Tibial artery (tissue), 4 donors: ENCODE measurements at places on chromosomes 12 and 14.

DNA sequence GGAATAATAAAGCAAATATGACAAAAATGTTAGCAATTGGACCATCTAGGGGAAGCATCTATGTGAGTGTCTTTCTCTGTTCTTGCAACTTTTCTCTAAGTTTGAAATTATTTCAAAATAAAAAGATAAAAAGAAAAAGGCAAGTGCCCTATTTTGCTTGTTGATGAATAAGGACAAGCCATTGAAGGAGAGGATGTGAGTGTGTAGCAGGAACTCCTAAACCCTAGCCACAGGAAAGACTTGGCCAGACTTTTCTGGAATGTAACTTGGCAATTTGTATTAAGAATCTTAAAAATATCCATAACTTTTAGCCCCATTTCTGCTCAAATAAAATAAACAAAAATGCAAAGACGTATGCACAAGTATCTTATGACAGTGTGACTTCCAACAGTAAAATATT lies 279.4 kb downstream of the CACNA1C start:
- no peaks in the 10 kb centered on the region for H3K36me3 ChIP-seq
- no peak for DNase-seq
- peak overlapping the region; percentile 90 for H3K27ac ChIP-seq
- no peak overlapping the region for H3K4me3 ChIP-seq
- H3K27me3 ChIP-seq, result no peaks in the 10 kb centered on the region

DNA sequence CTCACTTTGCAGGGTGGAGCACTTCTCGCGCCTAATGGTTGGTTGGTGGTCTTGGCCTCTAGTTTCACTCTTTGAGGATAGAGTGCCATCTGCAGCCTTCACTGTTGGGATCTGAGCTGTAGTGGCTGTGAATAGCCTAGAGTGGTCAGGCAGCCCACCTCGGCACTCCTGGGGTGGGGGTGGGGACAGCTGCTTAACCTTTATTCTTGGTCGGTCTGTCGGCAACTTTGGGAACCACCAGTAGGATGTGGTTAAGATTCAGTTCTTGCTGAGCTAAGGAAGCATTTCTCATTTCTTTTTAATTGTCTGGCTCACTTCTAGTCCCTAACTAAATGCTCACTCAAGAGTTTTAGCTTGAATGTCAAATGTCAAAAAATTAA lies 21.1 kb downstream of the TMBIM6 start:
- DNase-seq, result no peak
- no peak overlapping the region for H3K4me3 ChIP-seq
- no peak overlapping the region for H3K27ac ChIP-seq
- H3K27me3 ChIP-seq, result no peaks in the 10 kb centered on the region

GRCh38 chr12:1797011-1797901 lies 23.1 kb upstream of the LRTM2 start:
- H3K4me3 ChIP-seq, result peak overlapping the region; percentile 66
- no peak for DNase-seq
- H3K27ac ChIP-seq, result peak overlapping the region; percentile 54
- peaks cover 23% of the 10 kb centered on the region for H3K4me1 ChIP-seq

DNA sequence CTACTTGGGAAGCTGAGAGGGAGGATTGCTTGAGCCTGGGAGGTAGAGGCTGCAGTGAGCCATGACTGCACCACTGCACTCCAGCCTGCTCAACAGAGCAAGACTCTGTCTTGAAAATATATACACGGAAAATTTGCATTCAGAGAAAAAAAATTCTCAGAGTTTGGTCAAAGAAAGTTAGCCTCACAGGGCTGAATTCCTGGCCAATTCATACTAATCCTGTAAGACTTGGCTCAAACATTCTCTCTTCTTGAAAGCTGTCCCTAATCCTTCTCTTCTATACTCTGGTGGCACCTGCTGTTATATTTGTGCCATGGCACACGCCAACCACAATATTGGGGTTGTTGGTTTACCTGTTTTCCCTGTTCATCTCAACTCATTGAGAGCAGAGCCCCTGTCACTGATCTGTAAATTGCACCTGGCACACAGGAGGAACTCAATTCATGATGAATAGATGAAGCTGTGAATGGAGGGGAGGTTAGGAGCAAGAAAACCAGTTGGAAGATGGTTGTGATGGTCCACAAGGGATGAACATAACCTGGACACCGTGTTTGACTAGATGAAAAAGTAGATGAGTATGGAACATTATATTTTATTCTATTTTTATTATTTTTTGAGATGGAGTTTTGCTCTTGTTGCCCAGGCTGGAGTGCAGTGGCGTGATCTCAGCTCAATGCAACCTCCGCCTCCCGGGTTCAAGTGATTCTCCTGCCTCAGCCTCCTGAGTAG lies 36.8 kb upstream of the SPTSSA start:
- no peak for DNase-seq
- no peak overlapping the region for H3K4me3 ChIP-seq
- no peaks in the 10 kb centered on the region for H3K27me3 ChIP-seq
- no peaks in the 10 kb centered on the region for H3K36me3 ChIP-seq
- peaks cover 15% of the 10 kb centered on the region for H3K4me1 ChIP-seq
- H3K27ac ChIP-seq, result no peak overlapping the region

- no peaks in the 10 kb centered on the region for H3K36me3 ChIP-seq
- H3K4me3 ChIP-seq, result no peak overlapping the region
Observed at GRCh38 chr12:30757316-30757715, 2.6 kb upstream of the CAPRIN2 start.

DNA sequence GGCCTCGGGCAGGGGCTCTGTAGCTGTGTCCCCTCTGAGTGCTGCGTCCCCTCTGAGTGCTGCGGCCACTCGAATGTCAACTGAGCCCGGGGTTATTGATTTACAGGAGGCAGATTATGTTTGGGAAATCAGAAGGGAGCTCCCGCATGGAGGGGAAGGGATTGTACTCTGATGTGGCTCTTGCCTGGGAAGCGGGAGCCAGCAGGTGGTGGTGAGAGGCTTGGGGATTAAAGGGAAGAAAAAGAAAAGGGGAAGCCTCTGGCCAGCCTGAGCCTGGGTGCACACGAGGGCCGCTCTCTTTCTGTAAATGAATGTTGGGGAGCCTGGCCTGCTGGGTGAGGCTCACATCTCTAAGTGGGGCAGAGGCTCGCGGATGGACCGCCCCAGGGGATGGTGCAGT lies 143.7 kb downstream of the AACS start:
- H3K4me3 ChIP-seq, result no peak overlapping the region
- no peak for DNase-seq
- H3K27ac ChIP-seq, result no peak overlapping the region
